ENCODE measurements at places on chromosomes 4 and X. TPM values are rescaled to one million over a fixed set of nuclear protein-coding genes. Genes with fewer than 3 reads are reported as not detected.

DNA sequence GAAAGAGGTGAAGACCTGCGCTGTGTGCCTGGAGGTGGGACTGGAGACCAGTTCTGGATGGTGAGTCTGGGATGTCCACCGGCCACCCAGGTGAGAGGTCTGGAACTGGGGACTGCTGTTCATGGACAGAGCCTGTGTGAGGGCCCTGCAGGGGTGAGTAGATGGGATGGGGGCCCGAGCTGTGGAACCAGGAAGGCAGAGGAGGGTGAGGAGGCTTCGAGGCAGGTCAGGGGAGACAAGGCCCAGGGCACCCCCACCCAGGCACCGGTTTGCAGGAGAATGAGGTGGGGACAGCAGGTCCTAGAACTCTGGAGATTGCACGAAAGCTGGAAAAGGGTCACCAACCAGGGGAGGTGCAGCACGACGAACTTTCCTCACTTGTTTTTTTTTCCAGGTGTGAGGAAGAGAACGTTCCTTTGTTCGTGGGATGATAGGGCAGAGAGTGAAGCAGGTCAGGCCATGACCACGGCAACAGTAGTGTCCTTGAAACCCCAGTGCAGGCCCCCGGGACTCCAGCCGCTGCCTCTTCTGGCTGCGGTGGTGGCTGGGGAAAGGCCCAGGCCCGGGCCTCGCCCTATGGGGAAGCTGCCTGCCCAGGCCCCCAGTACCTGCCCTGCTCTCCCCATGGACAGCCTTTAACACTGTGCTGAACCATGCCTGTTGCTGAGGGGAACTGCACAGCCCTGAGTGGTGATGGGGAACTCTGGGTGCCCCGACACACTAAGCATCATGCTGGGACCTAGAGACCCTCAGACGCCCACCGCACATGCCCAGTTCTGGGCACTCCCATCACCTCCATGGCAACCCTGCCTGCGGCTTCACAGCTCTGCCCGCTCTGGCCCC, 22.9 kb downstream of the TNIP2 start:
- no peak overlapping the region for H3K4me3 ChIP-seq
- peak overlapping the region; percentile 27 for H3K27ac ChIP-seq
- H3K27me3 ChIP-seq: no peaks in the 10 kb centered on the region
- DNase-seq: no peak
- peaks cover 8% of the 10 kb centered on the region for H3K4me1 ChIP-seq

- DNase-seq: no peak
- no peaks in the 10 kb centered on the region for H3K27me3 ChIP-seq
- H3K36me3 ChIP-seq: no peaks in the 10 kb centered on the region
Observed at GRCh38 chr4:37623125-37623524, 63.1 kb downstream of the RELL1 start.

- no peak overlapping the region for H3K27ac ChIP-seq
- H3K36me3 ChIP-seq: peaks cover 19% of the 10 kb centered on the region
- H3K4me3 ChIP-seq: no peak overlapping the region
- DNase-seq: peak; percentile 42
Observed at GRCh38 chrX:24153178-24153795, 3.8 kb downstream of the ZFX start.

DNA sequence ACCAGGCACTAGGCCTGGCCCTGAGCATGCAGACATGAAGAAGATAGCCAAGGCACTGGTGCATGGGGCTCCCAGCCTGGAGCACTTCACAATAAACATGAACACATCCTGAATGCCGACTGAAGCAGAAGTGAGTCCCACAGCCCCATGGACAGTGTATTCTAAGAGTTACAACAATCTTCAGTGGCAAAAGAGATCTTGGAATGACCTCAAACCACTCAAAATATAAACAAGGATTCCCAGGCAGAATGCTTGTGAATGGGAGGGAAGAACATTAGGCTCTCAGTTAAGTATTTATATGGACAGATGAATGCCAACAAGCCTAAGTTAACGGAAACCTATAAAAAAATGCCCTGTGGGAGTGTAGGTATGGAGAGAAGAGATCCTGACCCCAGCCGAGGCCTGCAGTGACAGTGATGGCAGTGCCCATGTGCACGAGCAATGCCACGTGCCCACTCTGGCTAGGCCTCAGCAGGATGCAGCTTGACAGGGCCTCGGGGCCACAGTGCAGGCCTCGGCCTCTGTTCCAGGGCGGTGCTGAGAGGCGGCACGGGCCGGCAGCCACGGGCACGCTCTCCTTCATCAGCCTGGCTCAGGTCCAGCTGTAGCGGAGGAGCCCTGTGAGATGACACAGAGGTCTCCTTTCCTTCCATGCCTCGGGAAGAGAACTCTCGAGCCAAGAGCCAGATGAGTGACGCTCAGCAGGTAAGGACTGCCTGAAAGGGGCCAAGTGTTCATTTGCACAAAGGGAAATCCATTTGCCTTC, 49.2 kb downstream of the IRF2 start:
- DNase-seq: no peak
- H3K27ac ChIP-seq: no peak overlapping the region
- H3K27me3 ChIP-seq: no peaks in the 10 kb centered on the region
- H3K4me3 ChIP-seq: no peak overlapping the region
- H3K4me1 ChIP-seq: peaks cover 17% of the 10 kb centered on the region
- no peaks in the 10 kb centered on the region for H3K36me3 ChIP-seq

GRCh38 chr4:40121515-40121914, 64.9 kb downstream of the N4BP2 start:
- DNase-seq: no peak
- H3K36me3 ChIP-seq: peaks cover 28% of the 10 kb centered on the region
- H3K27me3 ChIP-seq: no peaks in the 10 kb centered on the region
- H3K27ac ChIP-seq: no peak overlapping the region
- no peak overlapping the region for H3K4me3 ChIP-seq

DNA sequence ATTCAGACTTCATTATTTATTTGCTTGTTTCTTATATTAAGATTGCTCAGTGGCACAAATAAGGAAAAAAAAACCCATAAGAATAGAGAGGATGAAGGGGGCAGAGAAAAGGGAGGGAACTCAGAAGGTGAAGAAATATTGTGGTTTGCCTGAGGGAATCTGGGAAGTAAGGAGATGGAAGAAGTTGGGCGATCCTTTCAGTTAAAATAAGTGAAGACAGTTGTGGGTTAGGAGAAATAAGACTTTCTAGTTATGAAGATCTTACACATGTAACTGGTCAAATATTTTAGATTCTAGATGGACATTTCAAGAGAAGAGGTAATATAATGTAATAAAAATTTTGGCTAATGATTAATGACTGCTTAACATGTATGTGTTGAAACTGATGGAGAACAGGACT, 138.7 kb upstream of the LIMCH1 start:
- no peak overlapping the region for H3K27ac ChIP-seq
- no peak overlapping the region for H3K4me3 ChIP-seq
- H3K27me3 ChIP-seq: no peaks in the 10 kb centered on the region
- no peak for DNase-seq
- no peaks in the 10 kb centered on the region for H3K36me3 ChIP-seq

DNA sequence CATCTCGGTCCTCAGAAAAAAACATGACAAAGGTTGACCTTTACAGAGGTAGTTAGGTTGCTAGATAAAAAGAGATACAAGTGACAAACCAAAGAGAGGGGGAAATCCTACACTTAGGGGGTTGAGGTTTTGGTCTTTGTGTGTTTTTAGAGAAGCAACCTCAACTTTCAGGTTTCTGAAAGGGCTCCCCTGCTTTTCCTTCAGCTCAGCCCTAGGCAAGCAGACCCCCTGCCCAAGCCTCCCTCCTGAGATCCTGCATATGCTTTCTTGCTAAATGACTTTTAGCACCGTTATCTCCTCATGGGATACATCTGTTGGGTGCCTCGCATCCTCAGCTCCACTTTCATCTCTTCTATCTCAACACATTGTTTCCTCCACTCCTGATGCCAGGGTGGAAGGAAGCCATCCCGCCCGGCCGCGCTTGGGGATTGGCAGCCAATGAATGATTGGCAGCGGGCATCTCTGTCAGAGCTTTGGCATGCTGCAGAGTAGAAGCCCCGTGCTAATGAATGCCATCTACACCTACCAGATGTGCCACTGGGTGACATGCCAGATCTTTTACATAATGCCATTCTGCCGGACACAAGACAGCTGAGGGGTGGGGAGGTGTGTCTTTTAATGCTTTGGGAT, 15.0 kb upstream of the PRDM8 start:
- H3K4me1 ChIP-seq: peaks cover 5% of the 10 kb centered on the region
- H3K36me3 ChIP-seq: no peaks in the 10 kb centered on the region
- no peak overlapping the region for H3K27ac ChIP-seq
- no peak for DNase-seq
- no peak overlapping the region for H3K4me3 ChIP-seq
- H3K27me3 ChIP-seq: peaks cover 79% of the 10 kb centered on the region

GRCh38 chr4:94390804-94391410, 48.3 kb upstream of the HPGDS start:
- DNase-seq: peak; percentile 11
- no peaks in the 10 kb centered on the region for H3K4me1 ChIP-seq
- no peaks in the 10 kb centered on the region for H3K27me3 ChIP-seq

GRCh38 chr4:48243887-48244286, 25.8 kb downstream of the TEC start:
- no peaks in the 10 kb centered on the region for H3K4me1 ChIP-seq
- DNase-seq: no peak
- no peaks in the 10 kb centered on the region for H3K27me3 ChIP-seq
- no peak overlapping the region for H3K4me3 ChIP-seq
- no peak overlapping the region for H3K27ac ChIP-seq
- H3K36me3 ChIP-seq: no peaks in the 10 kb centered on the region

DNA sequence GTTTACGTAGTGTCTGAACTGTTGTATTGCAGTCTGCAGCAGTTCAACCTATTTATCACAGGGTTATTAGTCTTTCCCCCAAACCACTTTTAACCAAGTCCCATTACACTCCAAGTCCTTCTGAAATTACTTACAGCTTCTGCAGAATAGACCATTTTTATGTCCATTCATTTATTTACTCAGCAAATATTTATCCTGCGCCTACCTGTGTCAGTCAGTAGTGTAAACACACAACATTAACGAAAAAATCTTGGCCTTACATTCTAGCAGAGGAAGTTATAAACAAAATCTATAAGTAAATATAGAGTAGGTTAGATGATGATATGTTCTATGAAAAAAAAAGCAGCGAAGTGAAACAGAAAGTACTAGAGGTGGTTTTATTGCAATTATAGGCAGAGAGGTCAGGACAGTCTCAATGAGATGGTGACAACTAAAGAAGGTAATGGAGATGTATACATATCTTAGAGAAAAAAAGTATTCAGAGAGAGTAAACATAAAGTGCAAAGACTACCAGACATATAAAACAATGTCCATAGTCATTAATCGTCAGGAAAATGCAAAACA, 534.7 kb downstream of the KCNIP4 start:
- no peaks in the 10 kb centered on the region for H3K36me3 ChIP-seq
- no peak overlapping the region for H3K27ac ChIP-seq
- DNase-seq: no peak
- H3K4me1 ChIP-seq: no peaks in the 10 kb centered on the region

- H3K27me3 ChIP-seq: no peaks in the 10 kb centered on the region
- H3K36me3 ChIP-seq: no peaks in the 10 kb centered on the region
- no peaks in the 10 kb centered on the region for H3K4me1 ChIP-seq
- H3K4me3 ChIP-seq: no peak overlapping the region
Observed at GRCh38 chr4:89331197-89331596, 23.6 kb upstream of the GPRIN3 start.

DNA sequence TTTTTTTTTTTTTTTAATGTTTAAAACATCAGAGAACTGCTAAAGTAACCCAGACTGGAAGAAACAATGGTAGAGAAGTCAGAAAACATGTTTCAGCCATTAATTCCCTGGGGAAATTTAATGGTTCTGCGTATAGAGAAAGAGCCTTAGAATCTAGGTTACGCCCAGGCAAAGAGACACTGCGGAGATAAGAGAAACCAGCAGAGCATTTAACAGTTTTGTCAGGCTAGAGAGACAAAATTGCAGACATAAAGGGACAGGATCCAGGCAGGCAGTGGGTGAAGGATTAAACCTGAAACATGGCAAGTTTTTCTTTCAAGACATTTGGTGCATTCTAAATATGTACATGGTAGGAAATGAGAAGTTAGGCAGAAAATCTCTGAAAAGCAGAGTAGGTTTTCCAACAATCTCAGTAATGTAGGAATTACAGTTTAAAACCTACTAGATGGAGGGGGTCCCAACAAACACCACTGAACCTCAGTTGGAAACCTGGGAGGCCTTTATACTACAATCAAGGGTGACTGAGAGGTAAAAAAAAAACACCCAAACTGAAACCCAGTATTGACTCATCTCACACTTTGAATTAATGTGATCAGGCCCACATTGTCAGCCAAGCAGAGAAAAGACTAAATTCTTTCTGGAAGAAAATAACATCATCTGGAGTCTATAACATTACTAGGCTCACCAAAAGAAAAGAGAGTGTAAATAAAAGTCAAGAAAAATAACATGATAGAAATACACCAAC, 254.2 kb upstream of the NWD2 start:
- no peaks in the 10 kb centered on the region for H3K36me3 ChIP-seq
- H3K4me3 ChIP-seq: no peak overlapping the region
- H3K27me3 ChIP-seq: no peaks in the 10 kb centered on the region
- no peak for DNase-seq
- H3K27ac ChIP-seq: no peak overlapping the region

DNA sequence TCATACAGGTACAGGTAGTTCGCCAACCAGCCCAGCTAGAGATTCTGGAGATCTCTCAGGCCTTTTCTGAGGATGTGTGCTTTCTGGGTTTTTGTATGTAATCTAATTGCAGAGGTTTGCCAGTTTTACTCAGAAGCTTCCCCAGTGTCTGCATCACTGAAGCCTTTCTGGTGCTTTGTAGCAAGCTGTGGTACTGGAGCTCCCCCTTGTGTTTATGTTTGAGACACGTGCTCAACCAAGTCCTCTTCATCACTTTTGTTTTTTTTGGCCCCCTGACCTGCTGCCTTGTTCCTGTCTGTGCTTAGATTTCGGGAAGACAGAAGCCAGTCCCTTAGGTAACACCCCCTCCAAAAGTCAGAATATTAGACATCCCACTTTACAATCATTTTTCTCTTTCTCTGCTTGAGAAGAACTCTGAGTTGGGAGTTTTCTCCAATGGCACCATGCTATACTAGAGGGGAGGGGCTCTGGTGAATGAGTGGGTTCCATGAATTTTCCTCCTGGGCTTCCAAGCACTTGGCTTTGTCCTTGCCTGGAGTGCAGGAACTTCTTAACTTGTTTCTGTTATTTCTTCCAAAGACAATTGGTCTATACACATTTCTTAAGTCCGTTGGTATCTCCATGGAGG, 128.4 kb upstream of the TBC1D9 start:
- no peaks in the 10 kb centered on the region for H3K27me3 ChIP-seq
- DNase-seq: peak; percentile 89
- H3K4me3 ChIP-seq: no peak overlapping the region
- no peak overlapping the region for H3K27ac ChIP-seq

Gene VBP1
- total RNA-seq: 115 TPM

Gene BGN
- total RNA-seq: 0.37 TPM

Gene MAGT1
- 70.0 TPM for total RNA-seq

Gene CHST7
- 5.6 TPM for total RNA-seq

Gene ETDA
- not detected for total RNA-seq

Gene SMAD1
- total RNA-seq: 44.3 TPM

Gene TRMT44
- 19.9 TPM for total RNA-seq

Gene PPBP
- not detected for total RNA-seq

Gene PNMA6F
- not detected for total RNA-seq
